ENCODE measurements at places on chromosomes 2 and 18.

DNA sequence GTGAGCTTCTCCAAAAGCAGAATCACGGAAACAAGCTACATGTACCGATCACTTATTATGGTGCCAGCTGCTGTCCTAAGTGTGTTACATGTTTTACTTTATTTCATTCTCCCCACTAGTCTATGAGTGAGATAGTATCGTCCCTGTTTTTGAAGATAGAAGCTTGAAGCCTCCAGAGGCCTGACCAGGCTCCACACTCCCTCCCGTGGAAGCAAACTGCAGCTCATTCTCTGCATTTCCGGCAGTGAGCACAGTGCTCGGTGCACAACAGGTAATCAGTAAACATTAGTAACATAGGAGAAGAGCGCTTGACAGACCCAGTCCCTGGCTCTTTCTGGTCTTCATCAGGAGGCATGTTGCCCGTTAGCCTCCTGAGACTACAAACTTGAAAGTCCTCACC, 72.9 kb downstream of the ZBTB7C start:
- peak; percentile 80 for ATAC-seq

GRCh38 chr2:3754795-3755194, 51.4 kb downstream of the DCDC2C start:
- ATAC-seq, result no peak

DNA sequence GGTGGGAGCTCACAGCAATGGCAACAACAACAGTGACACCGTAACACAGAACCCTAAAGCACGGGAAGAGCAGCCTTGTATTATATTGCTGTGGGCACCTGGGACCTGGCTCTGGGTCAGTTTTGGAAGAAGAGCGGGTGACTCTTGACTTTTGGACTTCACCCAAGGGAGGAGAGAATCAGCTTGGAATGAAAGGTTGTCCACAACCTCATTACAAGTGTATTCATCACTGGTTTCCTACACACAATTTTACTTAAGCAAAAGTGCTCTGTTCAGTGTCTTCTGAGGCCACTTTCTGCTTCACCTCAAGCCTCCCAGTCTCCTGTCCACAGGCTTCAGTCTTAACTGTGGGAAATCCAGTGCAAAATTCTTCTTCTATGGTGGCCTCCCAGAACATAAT, 263.8 kb downstream of the KCNE4 start:
- no peak for ATAC-seq

DNA sequence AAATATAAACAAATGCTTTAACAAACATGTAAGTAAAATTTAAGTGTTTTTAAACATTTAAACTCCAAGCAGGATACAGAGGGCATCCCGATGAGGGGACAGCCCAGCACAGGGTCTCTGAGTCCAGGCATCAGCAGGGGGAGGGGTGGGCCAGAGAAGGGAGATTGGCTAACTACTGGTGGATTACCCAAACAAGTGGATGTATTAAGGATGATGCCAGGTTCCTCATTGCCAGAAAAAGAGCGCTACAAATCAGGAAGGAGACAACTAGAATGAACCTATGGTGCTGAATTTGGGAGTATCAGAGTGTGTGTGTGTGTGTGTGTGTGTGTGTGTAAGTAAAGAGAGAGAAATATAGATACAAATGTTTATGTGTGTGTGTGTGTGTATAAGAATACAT, 162.0 kb upstream of the RMP24 start:
- ATAC-seq, result no peak

DNA sequence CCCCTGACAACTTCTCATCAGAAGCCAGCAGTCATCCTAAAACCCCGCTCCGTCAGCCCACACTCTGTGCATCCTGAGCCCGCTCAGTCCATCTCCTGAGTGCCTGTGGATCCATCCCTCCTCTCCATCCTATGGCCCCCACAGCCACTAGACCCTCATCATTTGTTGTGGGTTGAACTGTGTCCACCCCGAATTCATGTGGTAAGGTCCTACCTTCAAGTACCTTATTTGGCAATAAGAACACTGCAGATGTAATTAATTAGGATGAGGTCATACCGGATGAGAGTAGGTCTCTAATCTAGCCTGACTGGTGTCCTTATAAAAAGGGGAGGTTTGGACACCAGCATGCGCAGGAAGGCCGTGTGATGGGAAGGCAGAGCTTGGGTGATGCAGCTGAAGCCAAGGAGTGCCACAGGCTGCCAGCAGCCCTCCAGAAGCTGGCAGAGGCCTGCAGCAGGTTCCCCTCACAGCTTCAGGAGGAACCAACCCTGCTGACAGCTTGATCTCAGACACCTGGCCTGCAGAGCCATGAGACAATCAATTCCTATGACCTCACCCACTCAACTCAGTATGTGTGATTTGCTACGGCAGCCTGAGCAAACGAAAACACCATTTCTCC, 192.4 kb downstream of the ZBTB7C start:
- ATAC-seq, result peak; percentile 75

- no peak for ATAC-seq
These were observed 205.6 kb downstream of the RTP5 start for GRCh38 chr2:242075168-242075567.

Data from motor neuron (in vitro differentiated cells).